LoVo (cell line): ENCODE measurements at places on chromosomes 16 and 17.

DNA sequence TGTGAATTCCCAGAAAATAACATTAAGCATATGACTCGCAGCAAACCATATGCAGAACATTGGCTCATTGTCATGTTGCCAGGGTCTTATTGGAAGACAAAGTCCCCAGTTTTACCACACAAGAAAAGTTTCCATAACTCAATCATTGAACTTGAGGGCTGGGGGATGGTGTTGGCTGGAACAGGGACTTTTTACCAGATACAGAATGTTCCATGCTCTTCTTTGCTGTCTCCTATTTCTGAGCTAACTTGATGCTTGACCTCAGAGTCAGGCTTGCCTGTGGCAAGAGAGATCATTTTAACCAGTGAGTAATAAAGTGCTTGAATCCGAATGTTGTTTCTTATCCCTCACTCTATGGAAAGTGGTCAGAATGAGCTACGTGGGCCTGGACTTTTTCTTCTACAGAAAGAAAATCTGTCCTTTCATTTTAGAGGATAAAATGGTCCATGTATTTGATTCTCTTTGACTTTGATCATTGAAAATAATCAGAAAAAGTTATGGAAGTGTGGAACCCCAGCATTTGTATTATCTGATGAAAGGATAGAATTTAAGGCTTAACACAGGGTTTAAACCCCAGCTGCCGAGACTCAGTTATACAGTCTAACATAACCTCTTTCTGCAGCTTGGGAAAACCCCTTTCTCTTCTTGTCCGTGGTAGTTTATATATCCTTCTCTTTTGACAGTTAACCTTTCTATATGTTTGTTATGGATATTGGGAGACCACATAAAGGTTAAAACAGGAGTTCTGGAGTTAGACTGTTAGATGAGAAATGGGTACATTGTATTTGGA is 67.0 kb downstream of the TUBD1 start:
- no peak for DNase-seq

GRCh38 chr17:74271901-74272561 is 2.0 kb upstream of the DNAI2 start:
- no peak for DNase-seq

DNA sequence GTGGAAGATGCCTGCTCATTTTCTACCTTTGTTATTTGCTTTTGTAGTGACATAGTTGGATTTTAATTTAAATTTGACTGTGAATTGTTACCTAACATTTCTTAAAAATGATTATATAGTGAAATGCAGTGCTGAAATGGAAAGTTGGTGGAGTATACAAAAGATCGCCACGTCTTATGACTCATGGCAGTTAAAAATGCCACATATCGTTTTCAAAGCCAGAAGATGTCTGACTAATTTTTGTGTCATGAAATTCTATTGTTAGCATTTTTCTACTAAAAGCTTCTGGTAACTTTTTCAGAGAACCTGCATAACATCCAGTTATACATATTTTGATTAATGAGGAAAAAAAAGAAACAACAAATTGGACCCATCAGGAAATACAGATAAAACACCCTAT is 20.6 kb downstream of the MAP2K4 start:
- DNase-seq, result peak; percentile 15

DNA sequence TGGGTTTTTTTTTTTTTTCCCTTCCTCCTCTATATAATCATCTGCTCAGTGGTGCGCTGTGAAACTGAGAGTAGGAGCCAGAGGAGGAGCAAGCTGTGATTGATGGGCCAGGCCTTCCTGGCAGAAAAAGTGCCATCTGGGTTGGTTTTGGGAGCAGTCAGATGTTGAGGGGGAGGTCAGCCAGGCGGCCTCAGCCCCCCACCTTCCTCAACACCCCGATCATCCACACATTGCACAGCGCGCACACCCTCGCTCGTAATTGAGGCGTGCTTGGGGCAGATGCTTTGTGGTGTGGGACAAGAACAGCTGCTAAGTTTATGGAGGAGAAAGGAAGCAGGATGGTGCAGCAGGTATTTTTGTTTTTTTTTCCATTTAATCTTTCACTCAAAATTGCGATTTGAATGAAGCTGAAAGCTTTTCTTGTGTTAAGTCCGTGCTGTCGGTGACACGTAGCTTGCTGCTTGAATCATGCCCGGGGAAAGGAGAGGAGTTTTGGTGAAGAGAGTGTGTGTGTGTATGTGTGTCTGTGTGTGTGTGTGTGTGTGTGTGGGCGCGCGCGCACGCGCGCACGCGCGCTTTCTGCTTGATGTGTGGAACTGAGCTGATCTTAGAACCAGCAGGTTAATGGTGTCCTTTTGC is 177.4 kb downstream of the RBFOX1 start:
- DNase-seq, result no peak

GRCh38 chr17:1561420-1562175 is 994 bp downstream of the PITPNA start:
- DNase-seq, result peak; percentile 24

DNA sequence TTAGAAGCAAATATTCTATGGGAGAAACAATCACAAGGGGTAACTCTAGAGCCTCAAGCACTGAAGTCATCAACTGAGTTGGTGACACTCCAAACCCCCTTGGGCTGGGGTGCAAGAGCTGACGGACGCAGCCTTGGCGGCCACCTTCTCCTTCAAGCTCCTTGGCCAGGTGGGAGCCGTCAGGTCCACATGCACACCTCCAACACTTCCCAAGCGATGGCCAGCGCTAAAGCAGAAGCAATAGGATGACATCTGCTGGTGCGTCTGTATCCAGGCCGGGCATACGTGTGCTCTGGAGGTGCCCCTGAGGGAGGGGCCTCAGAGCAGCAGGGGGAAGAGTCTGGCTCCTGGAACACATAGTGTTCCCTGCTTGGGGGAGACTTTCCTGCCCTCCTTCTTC is 12.2 kb upstream of the FOXJ1 start:
- DNase-seq, result no peak

GRCh38 chr17:38885044-38885727 is 15.3 kb downstream of the LASP1 start:
- DNase-seq, result no peak

DNA sequence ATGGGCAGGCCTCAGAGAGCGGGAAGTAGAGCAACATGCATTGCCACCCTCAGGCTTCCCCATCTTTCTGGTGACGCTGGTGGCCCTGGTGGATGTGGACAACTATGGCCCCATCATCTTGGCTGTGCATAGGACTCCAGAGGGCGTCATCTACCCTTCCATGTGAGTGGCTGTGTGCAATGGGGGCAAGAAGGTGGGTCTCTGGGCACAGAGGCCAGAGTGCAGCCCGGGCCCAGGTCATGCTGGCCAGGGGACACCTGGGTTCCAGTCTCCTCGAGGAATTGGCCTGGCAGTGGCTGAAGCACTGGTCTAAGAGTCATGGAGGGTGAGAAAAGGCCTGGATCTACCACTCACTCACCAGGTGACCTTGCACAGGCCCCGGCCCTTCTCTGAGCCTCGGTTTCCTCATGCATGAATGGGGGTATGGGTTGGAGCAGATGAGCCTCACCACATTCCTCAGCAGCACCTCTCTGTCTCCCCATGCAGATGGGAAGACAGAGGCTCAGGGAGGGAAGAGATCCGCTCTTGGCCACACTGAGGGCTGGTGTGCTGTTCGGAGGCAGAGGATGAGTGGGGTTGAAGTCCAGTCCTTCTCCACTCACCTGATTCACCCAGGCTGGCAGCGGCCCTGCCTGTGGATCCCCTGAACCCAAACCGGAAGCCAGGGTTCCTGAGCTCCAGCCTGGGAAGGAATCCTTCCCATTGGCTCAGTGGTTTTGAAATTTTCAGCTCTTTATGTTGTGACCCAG is 7.2 kb upstream of the ADGRG3 start:
- DNase-seq, result no peak

GRCh38 chr16:51150165-51150887 is 744 bp downstream of the SALL1 start:
- DNase-seq, result no peak
